ENCODE measurements at places on chromosomes 16 and 17. TPM values are rescaled to one million over a fixed set of nuclear protein-coding genes. Genes with fewer than 3 reads are reported as not detected.
A peak's percentile ranks its signal among the peaks of the same experiment; 100 is the strongest.

DNA sequence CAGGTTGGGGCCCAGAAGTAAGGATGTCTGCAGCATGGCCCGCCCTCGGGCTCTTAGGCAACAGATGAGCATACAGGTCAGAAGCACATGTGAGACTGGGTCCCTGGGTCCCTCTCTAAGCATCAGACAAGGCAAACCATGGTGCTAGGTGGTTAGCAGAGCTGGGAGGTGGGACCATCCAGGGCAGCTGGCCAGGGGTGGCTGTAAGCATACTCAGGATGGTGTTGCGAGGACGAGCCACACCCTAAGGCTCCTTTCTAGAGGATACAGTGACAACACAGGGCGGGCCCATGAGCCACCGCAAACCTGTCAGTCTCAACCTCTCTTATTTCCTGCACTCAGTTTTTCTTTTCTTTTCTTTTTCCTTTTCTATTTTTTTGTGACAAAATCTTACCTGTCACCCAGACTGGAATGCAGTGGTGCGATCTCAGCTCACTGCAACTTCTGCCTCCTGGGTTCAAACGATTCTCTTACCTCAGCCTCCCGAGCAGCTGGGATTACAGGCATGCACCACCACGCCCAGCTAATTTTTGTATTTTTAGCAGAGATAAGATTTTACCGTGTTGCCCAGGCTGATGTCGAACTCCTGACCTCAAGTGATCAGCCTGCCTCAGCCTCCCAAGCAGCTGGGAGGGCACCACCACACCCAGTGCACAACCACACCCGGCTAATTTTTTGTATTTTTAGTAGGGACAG lies 3.6 kb downstream of the FA2H start:
- DNase-seq = no peak
- H3K27ac ChIP-seq = no peak overlapping the region
- H3K4me3 ChIP-seq = no peak overlapping the region
- peaks cover 35% of the 10 kb centered on the region for H3K27me3 ChIP-seq
- peaks cover 12% of the 10 kb centered on the region for H3K4me1 ChIP-seq

DNA sequence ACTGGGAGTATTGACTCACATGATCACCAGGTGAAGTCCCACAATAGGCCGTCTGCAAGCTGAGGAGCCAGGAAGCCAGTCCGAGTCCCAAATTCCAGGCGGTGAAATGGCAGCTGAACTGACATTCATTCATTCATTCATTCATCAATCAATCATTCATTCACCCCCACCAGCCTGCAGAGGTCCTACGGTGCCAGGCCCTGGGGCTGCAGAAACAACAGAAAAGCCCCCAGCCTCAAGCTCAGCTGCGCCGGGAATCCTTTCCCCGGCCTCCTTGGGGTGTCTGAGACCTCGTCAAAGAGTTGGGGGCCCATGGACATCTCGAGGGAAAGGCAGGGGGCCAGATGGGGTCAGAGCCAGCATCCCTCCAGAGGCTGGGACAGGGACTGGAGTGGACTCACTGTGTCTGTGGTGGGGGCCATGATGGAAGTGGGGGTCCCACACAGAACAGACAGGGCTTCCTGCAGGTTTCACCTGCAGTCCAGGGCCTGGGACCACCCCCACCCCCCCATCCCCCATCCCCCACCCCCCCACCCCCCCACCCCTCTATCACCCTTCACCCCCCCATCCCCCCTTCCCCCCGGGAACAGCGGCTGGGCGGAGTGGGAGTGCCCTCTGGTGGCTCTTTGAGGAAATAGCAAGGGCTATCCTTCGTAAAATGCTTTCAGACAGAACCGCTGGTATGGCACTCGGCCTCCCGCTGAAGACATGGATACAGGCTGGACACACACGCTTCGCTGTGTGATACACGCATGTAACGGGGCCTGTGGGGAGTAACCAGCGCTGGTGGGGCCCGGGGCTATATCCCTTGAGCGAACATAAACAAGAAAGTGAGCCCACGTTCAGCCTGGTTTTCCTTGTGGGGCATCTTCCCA lies 8.5 kb upstream of the ZC3H18 start:
- no peak overlapping the region for H3K27ac ChIP-seq
- no peaks in the 10 kb centered on the region for H3K36me3 ChIP-seq
- peak; percentile 56 for DNase-seq
- H3K4me3 ChIP-seq = no peak overlapping the region
- no peaks in the 10 kb centered on the region for H3K27me3 ChIP-seq

DNA sequence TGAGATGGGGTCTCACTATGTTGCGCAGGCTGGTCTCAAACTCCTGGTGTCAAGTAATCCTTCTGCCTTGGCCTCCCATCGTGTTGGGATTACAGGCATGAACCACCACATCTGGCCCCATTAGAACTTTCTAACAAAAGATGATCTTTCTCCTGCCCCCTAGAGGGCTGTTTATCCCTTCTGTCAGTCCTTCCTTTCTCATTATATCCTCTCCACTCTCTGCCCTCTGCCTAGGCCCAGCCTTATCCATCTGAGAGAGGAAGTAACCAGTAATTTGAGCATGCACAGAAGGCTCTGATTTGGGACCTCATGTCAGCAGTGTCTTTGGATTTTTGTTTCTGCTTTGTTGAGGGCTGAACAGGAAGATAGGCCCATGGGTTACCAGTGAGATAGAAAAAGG lies 4.4 kb upstream of the DHX40 start:
- H3K4me1 ChIP-seq = peaks cover 6% of the 10 kb centered on the region
- DNase-seq = peak; percentile 12
- no peak overlapping the region for H3K4me3 ChIP-seq
- peaks cover 7% of the 10 kb centered on the region for H3K36me3 ChIP-seq

GRCh38 chr17:79946352-79947231 lies 89.1 kb downstream of the TBC1D16 start:
- no peak for DNase-seq
- H3K4me1 ChIP-seq = peaks cover 8% of the 10 kb centered on the region
- no peak overlapping the region for H3K4me3 ChIP-seq
- no peak overlapping the region for H3K27ac ChIP-seq

DNA sequence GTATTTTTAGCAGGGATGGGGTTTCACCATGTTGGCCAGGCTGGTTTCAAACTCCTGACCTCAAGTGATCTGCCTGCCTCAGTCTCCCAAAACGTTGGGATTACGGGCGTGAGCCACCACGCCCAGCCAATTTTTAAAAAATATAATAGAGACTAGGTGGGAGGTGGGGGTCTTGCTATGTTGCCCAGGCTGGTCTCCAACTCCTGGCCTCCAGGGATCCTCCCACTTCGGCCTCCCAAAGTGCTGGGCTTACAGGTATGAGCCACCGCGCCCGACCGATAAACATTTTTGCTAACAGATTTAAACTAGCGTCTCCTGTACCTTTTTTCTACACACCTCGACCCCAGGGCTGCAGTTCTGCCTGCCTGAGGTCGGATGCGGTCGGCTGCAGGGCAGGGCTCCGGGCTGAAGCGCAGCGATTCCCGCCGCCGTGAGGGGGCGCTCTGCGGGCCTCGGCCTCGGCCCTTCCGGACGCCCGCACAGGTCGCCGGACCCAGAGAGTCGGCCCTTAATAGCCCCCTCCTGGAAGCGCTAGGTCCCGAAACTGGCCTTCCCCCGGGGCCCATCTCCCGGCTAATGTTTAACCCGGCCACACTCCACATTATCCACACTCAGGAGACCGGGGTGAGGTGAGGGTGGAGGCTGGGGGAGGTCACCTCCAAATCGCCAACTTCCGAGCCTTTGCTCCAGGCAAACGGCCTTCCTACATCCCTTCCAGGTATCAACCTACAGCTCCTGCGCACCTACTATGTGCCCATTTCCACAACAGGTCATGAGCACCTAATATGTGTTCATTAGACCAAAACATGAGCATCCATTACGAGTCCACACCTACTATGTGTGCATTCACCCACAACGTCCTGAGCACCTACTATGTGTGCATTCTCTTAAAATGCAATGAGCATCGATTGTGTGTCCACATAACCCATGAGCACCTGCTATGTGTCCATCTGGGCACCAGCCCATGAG lies 2.0 kb upstream of the GLIS2 start:
- peaks cover 19% of the 10 kb centered on the region for H3K4me1 ChIP-seq
- H3K27ac ChIP-seq = no peak overlapping the region
- H3K27me3 ChIP-seq = peaks cover 11% of the 10 kb centered on the region
- H3K36me3 ChIP-seq = no peaks in the 10 kb centered on the region
- DNase-seq = no peak
- H3K4me3 ChIP-seq = peak overlapping the region; percentile 77

GRCh38 chr17:7238420-7239090 lies 702 bp downstream of the PHF23 start:
- H3K27ac ChIP-seq = peak overlapping the region; percentile 92
- DNase-seq = peak; percentile 42
- H3K4me3 ChIP-seq = peak overlapping the region; percentile 94
- H3K36me3 ChIP-seq = peaks cover 34% of the 10 kb centered on the region
- H3K4me1 ChIP-seq = peaks cover 66% of the 10 kb centered on the region

DNA sequence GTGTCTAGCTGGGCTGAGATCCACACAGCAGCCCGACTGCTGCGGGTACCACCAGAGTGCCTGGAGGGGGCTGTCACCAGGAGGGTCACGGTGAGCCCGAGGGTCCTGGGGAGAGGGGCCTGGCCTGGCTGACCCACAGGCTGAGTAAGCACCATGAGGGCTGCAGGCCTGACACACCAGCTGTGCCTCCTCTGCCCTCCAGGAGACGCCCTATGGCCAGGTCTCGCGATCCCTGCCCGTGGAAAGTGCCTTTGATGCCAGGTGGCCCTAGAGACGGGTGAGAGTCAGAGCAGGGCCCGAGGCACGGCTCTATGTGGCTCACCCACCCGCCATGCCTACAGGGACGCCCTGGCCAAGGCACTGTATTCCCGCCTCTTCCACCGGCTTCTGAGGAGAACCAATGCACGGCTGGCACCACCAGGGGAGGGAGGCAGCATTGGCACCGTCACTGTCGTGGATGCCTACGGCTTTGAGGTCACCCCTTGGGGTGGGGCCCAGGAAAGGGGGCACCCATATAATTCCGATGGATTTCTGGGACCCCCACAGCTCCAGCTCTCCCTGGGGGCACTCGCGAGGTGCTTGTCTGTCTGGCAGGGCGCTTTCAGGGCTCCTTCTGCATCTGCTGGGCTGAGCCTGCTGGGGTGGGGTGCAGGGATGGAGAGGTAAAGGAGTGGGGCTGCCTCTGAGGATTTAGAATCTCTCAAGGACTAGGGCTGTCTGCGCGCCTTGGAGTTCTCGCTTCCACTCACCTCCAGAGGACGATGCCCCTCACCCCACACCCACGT lies 7.1 kb downstream of the MYO15B start:
- no peaks in the 10 kb centered on the region for H3K36me3 ChIP-seq
- no peak for DNase-seq
- H3K4me3 ChIP-seq = no peak overlapping the region

GRCh38 chr16:4839942-4840341 lies 7.1 kb downstream of the GLYR1 start:
- no peak overlapping the region for H3K4me3 ChIP-seq
- peaks cover 38% of the 10 kb centered on the region for H3K36me3 ChIP-seq
- peaks cover 7% of the 10 kb centered on the region for H3K4me1 ChIP-seq
- no peak overlapping the region for H3K27ac ChIP-seq

DNA sequence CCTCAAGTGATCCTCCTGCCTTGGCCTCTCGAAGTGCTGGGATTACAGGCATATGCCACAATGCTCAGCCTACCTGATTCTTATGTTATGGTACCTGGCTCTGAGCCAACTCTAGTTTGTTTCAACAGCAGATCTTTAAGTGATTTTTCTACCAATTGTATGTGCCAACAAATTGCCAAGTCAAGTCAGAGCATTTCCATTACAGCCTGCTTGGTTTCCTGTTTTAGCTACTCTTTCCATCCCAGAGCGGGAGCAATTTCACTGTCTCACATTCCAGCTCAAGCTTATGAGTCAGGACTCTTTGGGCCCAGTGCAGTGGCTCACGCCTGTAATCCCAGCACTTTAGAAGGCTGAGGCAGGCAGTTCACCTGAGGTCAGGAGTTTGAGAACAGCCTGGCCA lies 30.8 kb upstream of the RBBP6 start:
- H3K4me3 ChIP-seq = no peak overlapping the region
- no peaks in the 10 kb centered on the region for H3K36me3 ChIP-seq
- no peaks in the 10 kb centered on the region for H3K27me3 ChIP-seq
- H3K4me1 ChIP-seq = no peaks in the 10 kb centered on the region
- no peak for DNase-seq
- no peak overlapping the region for H3K27ac ChIP-seq

ALOX12 gene
- total RNA-seq = not detected

PRRT2 gene
- 0.83 TPM for total RNA-seq

RNU2-1 gene
- 6,253 TPM for total RNA-seq

VAT1L gene
- not detected for total RNA-seq

TPPP3 gene
- total RNA-seq = not detected

SLC13A2 gene
- total RNA-seq = not detected
